ENCODE measurements at places on chromosomes 1 and 21. TPM values are rescaled to one million over a fixed set of nuclear protein-coding genes. Genes with fewer than 3 reads are reported as not detected.

The SPRR1A gene
- total RNA-seq: not detected

DNA sequence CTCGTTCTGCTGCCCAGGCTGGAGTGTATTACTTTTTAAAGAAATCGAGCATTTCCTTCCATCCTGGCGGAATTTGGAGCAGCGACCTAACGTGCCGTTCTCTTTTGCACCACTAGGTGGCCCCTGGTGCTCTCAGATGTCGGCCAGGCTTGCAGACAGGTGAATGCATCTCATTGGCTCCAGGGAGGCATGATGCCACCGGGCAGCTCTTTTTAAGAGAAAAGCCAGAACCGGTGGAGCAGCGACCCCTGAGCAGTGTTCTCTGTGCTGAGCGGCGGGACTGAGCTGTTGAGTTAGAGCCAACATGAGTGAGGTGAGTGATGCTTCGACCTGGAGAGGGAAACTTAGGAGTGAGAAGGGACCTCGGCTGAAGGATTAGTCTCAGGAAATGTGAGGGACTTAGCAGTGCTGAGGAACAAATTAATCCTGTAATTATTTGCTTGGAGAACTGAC is at the start of gene PCP4:
TSS of gene PCP4 (plus strand) at position 241 of the 453 bp plus-strand sequence. CDS start at position 305, 64 bp downstream.
- H3K36me3 ChIP-seq: no peaks in the 10 kb centered on the region
- DNase-seq: peak; percentile 45
- H3K27me3 ChIP-seq: no peaks in the 10 kb centered on the region
- H3K4me1 ChIP-seq: no peaks in the 10 kb centered on the region
- H3K27ac ChIP-seq: peak within 1 kb of the TSS; percentile 41
- no peak within 1 kb of the TSS for H3K4me3 ChIP-seq

GRCh38 chr1:78650114-78650660 is 556 bp downstream of the IFI44 start:
- no peak for DNase-seq
- no peaks in the 10 kb centered on the region for H3K4me1 ChIP-seq
- H3K27me3 ChIP-seq: no peaks in the 10 kb centered on the region

DNA sequence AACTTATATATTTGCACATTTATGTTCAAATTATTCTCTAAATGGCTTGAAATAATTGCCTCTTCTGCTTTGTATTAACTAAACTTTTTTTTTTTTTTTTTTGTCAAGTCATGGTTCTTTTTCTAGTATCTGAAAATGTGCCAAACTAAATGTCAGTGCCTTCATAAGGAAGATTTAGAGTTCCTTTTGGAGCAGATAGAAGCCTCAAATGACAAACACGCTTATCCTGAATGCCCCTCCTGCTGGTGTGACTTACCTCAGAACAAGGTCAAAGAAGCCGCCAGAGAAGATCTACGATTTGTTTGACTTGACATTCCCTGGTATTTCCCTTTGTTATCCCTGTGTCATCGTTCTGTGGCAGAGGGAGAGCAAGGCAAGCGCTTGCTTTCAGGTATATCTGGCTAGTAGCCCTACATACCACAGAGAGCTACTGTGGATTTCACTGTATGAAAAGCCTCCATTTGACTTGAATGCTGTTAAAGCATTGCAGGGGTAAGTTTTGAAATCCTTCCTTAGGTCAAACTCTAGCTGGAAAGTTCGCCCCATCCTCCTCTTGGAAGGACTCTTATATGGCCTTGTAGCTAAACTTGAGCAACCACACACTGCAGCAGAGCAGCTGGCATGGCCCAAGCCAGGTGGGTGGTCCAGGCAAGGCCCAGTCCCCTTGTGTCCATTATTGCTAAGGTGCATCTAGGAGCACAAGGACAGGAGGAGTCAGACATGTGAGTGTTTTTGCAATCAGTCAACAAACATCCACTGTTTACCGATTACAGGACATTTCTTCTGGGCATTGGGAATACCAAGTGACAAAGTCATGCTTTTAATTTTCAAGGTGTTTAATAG is 285.4 kb upstream of the USP25 start:
- H3K4me1 ChIP-seq: no peaks in the 10 kb centered on the region
- H3K27me3 ChIP-seq: no peaks in the 10 kb centered on the region
- H3K4me3 ChIP-seq: no peak overlapping the region
- no peak for DNase-seq

- no peaks in the 10 kb centered on the region for H3K36me3 ChIP-seq
- no peaks in the 10 kb centered on the region for H3K27me3 ChIP-seq
- no peak for DNase-seq
- H3K27ac ChIP-seq: no peak overlapping the region
- H3K4me1 ChIP-seq: no peaks in the 10 kb centered on the region
These were observed 36.7 kb upstream of the PLXNA2 start for GRCh38 chr1:208280681-208281450.

DNA sequence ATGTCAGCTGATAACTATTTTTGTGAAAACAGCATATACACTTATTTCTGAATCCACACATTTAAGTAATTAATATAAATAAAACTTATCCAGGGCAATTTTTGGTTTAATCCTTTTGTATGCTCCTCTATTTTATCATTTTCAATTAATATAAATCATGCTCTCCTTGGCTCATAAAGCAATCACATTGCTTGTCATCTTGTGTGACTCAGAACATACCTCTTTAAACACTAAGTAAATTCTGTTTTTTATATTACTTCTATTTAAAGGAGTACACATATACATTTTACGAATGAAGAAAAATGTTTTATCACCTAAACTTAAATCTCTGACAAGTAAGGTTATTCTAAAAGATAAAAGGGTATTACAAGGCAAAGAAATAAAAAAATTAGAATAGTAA is 175.3 kb downstream of the USH2A start:
- no peak overlapping the region for H3K27ac ChIP-seq
- DNase-seq: no peak
- H3K4me1 ChIP-seq: no peaks in the 10 kb centered on the region
- no peaks in the 10 kb centered on the region for H3K36me3 ChIP-seq
- H3K27me3 ChIP-seq: no peaks in the 10 kb centered on the region

DNA sequence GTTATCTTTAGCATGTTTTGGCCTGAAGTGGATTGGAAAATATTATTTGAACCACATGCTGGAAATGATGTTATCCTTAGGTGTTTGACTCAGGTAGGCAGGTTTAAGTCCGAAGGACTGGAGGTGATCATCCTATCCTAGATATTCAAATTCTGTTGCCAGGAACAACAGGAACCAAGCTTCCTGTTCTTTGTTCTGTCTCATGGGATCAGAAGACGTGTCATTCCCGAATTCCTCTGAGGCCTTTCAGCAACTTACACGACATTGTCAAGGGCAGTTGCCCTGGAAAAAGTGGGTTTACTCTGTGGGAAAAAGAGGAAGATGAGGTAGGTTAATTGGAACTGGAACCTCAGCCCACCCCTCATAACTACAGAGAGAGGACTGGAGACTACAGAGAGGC is 36.6 kb downstream of the SLAMF6 start:
- no peaks in the 10 kb centered on the region for H3K36me3 ChIP-seq
- H3K27me3 ChIP-seq: no peaks in the 10 kb centered on the region
- no peak overlapping the region for H3K4me3 ChIP-seq

DNA sequence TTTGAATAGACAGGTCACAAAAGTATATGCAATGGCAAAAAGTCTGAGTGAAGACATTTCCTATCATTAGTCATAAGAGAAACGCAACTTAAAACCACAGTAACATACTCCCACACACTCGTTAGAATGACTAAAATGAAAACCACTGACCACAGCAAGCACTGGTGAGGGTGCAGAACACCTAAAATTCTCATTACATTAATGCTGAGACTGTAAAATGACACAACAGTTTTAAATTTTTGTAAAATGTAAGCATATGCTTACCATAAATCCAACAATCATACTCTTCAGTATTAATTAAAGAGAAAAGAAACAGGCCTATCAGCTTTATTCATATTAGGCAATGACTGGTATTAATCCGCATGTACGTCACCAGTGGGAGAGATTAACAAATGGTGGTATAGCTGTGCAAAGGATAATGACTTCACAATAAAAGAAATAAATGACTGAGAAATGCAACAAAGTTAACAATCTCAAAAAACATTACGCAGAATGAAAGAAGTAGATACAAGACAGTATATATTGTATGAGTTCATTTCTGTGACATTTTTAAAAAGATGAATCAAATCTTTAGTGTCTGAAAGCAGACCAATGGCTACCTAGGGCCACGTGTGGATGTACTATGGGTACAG is 253.5 kb downstream of the AKT3 start:
- H3K27me3 ChIP-seq: no peaks in the 10 kb centered on the region
- H3K4me3 ChIP-seq: no peak overlapping the region
- no peak overlapping the region for H3K27ac ChIP-seq
- H3K4me1 ChIP-seq: peaks cover 7% of the 10 kb centered on the region

The KCNT2 gene
- 5.0 TPM for total RNA-seq

GRCh38 chr1:1360506-1361169 is 2.3 kb upstream of the MXRA8 start:
- H3K27ac ChIP-seq: peak overlapping the region; percentile 96
- no peaks in the 10 kb centered on the region for H3K36me3 ChIP-seq
- no peak overlapping the region for H3K4me3 ChIP-seq
- H3K4me1 ChIP-seq: peaks cover 10% of the 10 kb centered on the region
- peak; percentile 82 for DNase-seq
- H3K27me3 ChIP-seq: no peaks in the 10 kb centered on the region

DNA sequence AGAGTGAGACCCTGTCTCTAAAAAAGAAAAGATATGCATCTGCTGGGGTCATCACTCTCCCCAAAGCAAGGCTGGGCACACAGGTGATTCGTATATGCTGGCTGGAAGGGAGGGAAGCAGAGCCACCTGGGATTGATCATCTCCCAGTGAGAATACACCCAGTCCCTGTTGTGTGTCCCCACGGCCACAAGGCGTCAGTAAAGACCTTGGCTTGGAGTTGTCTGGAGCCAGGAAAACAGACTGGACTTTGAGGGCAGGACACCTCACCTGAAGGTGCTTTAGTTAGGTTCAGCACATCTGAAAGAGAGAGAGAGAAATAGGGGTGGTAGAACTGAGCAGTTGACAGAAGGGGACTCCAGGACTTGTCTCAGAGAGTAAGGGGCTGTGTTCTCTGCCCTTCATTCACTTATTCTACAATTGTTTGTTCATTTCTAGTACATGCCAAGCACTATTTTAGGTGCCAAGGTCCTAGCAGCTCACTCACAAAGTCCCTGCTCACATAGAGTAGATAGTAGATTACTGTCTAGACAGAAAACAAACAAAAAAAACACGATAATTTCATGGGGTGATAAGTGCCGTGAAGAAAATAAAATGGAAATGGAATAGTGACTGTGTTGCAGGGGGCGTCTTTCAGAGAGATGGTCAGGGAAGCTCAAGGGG is 13.5 kb downstream of the CITED4 start:
- peak; percentile 60 for DNase-seq
- H3K27me3 ChIP-seq: no peaks in the 10 kb centered on the region
- no peaks in the 10 kb centered on the region for H3K36me3 ChIP-seq

DNA sequence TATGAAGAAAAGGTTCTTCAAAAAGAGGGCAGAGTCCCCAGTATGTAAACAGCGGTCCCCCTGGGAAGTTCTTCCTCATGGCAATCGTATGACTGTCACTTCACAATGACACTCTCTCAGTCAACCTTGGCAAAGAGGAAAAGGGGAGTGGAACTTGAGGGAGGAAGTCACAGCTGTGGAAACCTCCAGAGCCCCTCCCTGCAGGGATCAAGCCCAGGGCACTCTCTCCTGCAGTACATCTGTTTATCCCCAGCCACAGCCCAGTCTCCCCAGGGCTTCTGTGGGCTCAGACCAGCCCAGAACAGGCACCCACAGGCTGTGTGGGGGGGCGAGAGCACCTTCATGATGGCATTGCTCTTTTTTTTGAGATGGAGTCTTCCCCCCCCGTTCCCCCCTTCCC is 2.0 kb downstream of the ATP13A2 start:
- no peak overlapping the region for H3K27ac ChIP-seq
- no peaks in the 10 kb centered on the region for H3K36me3 ChIP-seq
- DNase-seq: no peak
- H3K27me3 ChIP-seq: no peaks in the 10 kb centered on the region

DNA sequence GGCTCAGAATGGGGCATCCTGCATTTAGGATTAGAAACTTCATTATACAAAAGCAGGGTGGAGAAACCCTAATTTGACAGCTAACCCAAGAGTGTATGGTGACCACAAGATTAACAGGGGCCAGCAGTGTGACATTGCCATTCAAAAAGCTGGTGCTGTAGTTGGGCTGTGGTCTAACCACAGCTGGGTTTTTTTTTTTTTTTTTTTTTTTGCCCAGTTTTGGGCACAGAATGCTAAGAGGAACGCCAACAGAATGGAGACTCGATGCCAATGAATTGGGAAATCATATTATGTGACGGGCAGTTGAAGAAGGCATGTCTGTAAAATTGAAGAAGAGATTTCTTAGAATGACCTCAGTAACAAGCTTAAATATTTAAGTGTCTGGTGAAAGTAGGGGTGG is 58.4 kb downstream of the NFIA start:
- no peaks in the 10 kb centered on the region for H3K27me3 ChIP-seq
- no peaks in the 10 kb centered on the region for H3K36me3 ChIP-seq
- H3K4me1 ChIP-seq: no peaks in the 10 kb centered on the region
- no peak for DNase-seq
- H3K4me3 ChIP-seq: no peak overlapping the region
- H3K27ac ChIP-seq: peak overlapping the region; percentile 11

DNA sequence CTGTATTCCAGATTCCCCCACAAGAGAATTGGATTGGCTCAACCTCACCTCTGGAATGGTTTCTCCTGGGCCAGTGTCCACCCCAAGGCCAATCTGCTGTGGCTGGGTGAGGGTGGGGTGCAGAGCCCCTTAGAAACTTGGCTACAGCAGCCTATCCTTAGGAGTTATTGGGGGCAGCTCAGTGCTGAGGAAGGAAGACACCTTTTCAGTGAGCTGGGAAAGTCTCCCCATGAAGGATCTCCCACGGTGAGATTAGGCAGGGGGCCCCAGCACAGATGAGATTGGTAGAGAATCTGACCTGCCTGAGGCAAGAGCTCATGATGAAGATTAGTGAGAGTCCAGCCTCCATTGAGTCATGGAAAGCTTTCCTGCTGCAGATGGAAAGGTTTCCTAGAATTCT is 78.4 kb downstream of the CCDC185 start:
- DNase-seq: no peak
- H3K27me3 ChIP-seq: no peaks in the 10 kb centered on the region
- H3K27ac ChIP-seq: no peak overlapping the region
- no peaks in the 10 kb centered on the region for H3K36me3 ChIP-seq
- H3K4me3 ChIP-seq: no peak overlapping the region

DNA sequence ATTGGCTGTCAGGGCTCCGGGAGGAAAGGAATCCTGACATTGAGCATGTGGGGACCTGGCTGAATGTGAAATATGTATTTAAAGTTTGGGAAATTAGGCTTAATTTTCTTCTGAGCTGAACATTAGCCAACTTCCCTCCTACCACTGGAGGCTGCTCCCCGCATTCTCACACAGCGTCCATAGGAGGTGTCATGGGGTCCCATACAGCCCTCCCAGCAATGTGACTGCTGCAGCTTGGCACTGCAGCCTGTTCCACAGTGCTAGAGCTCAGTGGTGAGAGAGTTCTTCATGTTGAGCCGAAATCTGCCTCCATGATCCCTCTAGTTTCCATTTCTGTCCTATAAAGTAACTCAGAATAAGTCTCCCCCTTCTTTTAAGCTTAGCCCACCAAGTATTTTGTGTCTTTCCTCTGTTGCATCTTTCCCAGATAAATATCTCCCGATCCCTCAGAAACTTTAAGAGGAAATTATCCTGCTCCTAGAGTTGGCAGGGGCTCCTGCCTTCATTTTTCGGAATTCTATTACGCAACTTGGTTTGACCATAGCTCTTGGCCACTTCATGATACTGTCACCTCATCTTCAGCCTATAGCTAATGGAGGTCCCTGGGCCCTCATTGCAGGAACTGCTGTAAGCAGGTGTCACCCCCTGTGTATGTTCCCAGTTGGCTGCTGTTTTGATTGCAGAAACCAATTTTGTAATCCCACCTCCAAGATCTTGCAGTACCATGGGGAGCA is 2.0 kb downstream of the FCRL6 start:
- H3K4me3 ChIP-seq: no peak overlapping the region
- H3K27ac ChIP-seq: no peak overlapping the region
- H3K27me3 ChIP-seq: no peaks in the 10 kb centered on the region
- H3K4me1 ChIP-seq: no peaks in the 10 kb centered on the region

Measured in uterus (tissue), 4 donors.